ENCODE measurements at places on chromosomes 16 and 17.

DNA sequence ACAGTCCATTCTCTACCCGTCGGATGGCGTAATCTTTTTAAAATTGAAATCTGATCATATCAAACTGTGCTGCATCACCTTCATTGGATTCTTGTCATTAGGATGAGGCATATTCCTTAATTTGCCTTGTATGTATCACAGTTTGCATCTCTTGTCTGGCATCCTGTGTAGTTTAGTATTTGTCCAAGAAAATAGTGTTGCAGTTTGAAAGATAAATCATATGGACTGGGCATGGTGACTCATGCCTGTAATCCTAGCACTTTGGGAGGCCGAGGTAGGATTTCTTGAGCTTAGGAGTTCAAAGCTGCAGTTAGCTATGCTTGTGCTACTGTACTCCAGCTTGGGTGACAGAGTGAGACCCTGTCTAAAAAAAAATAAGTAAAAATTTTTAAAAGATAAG, 5.8 kb upstream of the RSL1D1 start:
- no peak for DNase-seq

DNA sequence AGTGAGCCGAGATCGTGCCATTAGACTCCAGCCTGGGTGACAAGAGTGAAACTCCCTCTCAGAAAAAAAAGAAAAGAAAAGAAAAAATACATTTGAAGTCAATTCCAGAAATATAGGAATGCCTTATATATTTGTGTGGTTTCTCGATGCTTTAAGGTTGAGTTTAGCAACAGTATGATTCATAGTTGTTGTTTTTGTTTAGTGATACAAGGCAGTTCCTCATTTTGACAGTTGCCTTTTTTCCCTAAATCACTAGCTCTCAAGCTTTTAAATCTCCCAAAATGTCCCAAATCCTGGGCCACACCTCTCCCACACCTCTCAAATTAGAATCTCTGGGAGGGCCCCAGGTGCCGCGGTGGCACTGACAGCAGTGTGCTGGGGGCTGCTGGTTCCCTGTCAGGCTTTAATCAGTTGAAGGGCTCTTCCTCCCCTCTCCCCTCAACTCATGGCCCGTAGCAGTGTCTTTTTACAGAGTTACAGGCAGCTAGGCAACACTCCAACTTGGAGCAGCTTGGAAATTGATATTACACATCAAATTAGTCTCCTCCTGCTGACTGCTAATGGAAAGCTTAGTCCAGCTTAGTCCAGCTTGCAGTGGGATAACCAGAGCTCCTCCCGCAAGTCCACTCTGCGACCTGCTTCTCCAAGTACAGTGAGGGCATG, 58.4 kb downstream of the EPN2 start:
- DNase-seq = no peak

DNA sequence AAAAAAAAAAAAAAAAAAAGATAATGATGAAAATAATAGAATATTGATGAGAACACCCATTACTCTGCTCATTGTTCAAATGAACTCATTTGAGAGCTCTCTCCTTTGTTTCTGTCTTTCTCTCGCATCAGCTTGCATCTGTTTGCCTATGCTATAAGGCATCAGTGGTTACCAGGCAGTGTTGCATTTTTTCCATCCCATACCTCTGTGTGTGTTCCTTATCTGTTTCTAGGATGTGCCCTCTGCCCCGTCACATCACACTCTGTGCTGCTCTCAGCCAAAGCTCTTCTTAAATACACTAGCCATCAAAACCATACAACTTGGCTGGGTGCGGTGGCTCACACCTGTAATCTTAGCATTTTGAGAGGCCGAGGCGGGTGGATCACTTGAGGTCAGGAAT, 568.2 kb downstream of the WWOX start:
- DNase-seq = no peak

- no peak for DNase-seq
These were observed 9.0 kb upstream of the ZFHX3 start for GRCh38 chr16:73056921-73057290.

DNA sequence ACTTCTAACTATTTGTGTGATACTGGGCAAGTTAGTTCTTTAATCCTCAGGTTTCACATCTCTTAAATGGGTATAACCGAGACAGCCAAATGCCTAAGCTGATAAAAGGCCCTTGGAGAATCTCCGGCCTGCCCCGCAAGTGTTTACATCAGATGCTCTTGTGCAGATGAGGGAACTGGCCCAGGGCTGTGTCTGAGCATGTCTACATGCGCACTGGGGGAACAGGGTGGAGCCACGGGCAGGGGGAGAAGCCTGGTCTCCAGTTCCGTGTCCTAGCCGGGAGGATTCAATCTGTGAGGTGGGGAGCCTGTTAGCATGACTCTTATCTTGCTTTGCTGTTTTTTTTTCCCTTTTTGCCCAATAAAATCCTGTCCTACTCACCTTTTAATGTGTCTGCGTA, 222.9 kb downstream of the CDH8 start:
- no peak for DNase-seq

GRCh38 chr17:79047923-79048825, 24.2 kb downstream of the C1QTNF1 start:
- no peak for DNase-seq

- DNase-seq = no peak
These were observed 73.0 kb downstream of the OR1D5 start for GRCh38 chr17:2990396-2990795.

DNA sequence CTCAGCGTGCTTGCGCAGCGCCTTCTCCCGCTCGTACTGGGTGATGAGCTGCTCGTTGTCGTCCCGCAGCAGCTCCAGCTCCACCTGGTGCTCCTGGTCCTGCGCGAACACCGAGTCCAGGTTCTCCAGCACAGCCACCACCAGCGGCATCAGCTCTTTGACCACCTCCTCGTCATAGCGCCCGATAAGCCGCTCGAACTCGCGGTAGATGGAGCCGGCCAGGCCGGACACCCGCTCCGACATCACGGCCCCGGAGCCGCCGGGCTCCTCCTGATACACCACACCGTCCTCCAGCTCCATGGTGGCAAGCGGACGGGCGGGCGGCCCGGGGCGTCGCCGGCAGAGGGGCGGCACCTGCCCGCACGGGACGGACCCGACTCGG, 320 bp downstream of the SPAG9 start:
- DNase-seq = peak; percentile 35

DNA sequence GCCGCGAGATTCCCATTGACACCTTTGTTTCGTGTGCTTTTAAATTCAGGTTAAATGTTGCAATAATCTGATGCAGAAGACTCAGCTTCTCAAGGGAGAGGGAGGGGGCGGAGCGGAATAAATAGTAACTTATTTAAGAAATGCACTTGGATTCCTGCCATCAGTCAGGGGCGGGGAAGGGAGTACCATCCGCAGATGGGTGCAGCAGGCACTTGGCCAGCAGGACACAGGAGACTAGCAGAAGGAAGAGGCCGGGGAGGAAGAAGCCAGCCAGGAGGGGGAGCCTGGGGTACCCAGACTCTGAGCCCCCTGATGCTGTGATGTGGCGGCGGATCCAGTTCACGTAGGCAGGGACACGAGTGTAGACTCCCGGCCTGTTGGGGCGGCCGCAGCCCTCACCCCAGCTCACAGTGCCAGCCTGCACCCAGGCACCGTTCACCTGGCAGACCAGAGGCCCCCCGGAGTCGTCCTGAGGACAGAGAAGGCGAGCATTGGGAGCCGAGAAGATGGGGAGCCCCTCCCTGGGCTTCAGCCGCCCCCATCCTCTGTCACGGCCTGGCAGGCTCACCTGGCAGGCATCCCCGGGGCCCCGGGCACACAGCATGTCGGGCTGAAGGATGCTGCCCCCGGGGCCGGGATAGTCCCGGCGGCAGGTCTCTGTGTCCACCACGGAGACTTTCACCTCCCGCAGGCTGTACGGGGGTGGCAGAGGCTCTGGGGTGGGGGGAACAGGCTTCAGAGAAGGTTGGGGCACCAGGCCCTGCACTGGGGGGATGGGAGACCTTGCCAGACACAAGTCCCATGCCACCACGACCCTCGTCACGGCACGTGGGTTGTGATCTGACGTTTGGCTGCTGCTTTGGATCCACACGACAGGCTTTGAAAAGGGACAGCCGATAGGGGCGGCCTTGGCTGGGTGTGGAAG, 3.2 kb downstream of the TPSG1 start:
- no peak for DNase-seq

GRCh38 chr17:41354536-41354935, 3.9 kb upstream of the KRT33A start:
- DNase-seq = no peak

DNA sequence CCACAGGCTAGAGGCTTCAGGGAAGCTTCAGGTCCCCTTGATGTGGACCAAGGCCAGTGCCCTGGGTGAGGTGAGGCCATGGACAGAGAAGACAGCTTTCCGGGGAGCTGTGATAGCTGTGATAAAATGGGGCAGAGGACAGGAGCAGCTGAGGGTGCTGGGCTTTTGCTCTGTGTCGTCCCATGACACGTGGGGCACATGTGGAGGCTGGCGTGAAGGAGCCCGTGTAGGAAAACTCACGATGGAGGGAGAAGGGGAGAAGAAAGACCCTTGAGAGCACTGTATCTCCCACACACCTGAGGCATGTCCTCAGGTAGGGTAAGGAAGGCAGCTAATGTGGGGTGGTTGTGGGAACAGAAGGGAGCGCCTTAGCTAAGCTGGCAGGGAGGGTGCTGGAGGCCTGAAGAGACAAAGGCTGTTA, 21.3 kb downstream of the B9D1 start:
- no peak for DNase-seq

DNA sequence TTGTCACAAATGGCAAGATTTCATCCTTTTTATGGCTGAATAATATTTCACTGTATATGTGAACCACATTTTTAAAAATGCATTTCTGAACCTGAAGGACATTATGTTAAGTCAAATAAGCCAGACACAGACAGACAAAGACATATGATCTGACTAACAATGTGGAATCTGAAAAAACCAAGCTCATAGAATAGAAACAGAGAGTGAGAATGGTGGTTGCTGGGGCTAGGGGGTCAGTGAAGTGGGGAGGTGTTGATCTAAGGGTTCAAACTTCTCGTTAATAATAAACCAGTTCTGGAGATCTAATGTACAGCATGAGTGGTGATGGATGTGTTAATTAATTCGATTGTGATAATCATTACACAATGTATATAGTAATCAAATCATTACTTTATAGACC, 475.1 kb downstream of the WWOX start:
- DNase-seq = no peak

- no peak for DNase-seq
These were observed 391.4 kb upstream of the MAF start for GRCh38 chr16:79991969-79992368.

DNA sequence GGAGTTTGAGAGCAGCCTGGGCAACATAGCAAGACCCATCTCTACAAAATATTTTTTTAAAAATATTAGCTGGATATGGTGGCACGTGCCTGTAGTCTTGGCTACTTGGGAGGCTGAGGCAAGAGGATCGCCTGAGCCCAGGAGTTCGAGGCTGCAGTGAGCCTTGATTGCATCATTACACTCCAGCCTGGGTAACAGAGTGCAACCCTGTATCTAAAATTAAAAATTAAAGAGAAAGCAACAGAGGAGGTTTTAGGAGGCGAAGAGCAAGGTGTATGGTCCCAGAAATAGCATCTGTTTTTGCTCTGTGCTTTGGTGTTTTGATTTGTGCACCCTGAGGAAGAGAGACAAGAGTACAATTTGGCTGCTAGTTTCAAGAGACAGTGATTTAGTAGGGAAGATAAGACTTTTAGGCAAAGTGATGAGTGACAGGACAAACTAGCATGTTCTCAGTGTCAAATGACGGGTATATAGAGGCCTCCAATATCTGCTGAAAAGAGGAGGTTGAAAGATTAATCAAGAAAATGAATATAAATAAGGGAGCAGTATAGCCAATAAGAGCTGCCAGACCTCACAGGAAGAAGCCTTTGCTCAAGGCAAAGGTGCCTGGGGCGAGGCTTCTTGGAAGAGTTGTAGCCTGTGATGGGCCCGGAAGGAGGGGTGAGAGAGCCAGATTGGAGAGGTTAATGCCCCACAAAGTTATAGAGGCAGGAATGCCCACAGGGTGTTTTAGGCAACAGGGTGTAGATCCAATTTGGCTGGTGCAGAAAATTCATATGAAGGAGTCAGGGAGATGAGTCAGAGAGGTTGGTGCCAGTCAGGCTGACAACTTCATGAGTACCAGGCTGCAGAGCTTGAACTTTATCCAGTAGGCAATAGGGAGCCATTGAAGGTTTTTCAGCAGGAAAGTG, 11.4 kb downstream of the HLF start:
- DNase-seq = no peak

DNA sequence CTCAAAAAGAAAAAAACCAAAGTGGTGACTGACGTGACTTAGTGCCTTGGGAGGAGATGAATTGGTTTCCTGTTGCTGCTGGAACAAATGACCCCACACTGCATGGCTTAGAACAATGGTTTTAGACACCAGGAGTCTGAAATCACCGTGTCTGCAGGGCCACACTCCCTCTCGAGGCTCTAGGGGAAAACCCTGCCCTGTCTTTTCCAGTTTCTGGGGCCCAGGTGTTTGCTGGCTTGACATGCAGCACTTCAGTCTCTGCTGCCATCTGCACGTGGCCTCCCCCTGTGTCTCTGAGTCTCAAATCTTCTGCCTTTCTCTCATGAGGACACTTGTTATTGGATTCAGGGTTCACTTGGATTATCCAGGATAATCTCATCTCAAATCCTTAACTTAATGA, 323.8 kb upstream of the TNRC6C start:
- peak; percentile 65 for DNase-seq

GRCh38 chr17:4270736-4271135, 7.0 kb upstream of the ANKFY1 start:
- no peak for DNase-seq

DNA sequence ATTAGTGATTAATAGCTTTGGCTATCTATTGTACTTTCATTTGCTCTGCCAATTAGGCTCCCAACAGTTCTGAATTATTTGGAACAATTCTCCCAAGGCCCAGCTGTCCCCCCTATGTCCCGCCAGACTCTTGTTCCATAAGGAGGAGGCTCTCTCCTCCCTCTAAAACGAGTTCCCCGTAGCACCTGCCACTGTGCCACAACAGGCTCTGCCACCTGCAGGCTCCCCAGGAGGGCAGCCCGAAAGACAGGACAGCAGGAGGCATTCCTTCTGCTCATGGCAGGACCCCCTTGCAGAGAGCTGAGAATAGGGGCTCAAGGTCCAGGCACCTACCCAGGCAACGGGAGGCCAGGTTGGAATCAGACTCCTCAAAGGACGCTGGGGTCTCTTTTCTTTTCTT, 9.0 kb downstream of the PITPNM3 start:
- no peak for DNase-seq

- no peak for DNase-seq
These were observed 1.4 kb downstream of the AXIN2 start for GRCh38 chr17:65559804-65560627.

DNA sequence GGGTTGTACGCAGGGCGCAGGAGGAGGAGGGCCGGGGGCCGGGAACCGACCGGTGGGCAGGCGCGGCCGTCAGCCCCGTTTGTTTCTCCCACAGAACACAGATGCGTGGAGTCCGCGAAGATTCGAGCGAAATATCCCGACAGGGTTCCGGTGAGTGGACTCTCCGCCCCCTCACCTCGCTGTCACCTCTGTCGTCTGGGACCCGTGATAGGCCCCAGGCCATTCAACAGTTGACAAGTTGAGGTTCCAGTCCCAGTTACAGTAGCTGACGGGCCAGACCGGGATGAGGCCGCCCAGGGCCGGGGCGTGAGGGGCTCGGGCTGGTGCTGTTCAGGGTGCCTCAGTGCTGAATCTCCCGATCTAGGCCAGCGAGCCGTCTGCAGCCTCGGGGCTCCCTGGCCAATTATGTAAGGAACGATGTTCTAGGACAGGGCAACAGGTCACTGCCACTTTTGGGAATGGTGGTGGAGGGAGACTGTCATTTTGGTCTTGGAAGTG, 628 bp downstream of the GABARAPL2 start:
- DNase-seq = no peak

GRCh38 chr16:57356547-57356946, 2.0 kb upstream of the CCL22 start:
- DNase-seq = no peak

Measured in stimulated activated CD4-positive, alpha-beta T cell treated with anti-CD3 and anti-CD28 coated beads, Interleukin-12 subunit alpha, Interleukin-12 subunit beta, amount 100 ng/mL, for 48 hours (primary cell).